Activated T-helper 1 cell treated with anti-CD3 and anti-CD28 coated beads, Interleukin-2, amount 50 U/mL, for 16 hours (primary cell): ENCODE measurements at places on chromosomes 7 and 10.

GRCh38 chr7:137958470-137959431 lies 43.1 kb downstream of the CREB3L2 start:
- DNase-seq, result no peak

- no peak for DNase-seq
These were observed 253.7 kb downstream of the GLRX3 start for GRCh38 chr10:130389906-130390305.

GRCh38 chr7:2008101-2008935 lies 224.4 kb downstream of the MAD1L1 start:
- no peak for DNase-seq

- no peak for DNase-seq
These were observed 39.2 kb upstream of the MBL2 start for GRCh38 chr10:52811776-52812175.

GRCh38 chr7:46072722-46073121 lies 151.7 kb upstream of the IGFBP3 start:
- DNase-seq, result no peak

DNA sequence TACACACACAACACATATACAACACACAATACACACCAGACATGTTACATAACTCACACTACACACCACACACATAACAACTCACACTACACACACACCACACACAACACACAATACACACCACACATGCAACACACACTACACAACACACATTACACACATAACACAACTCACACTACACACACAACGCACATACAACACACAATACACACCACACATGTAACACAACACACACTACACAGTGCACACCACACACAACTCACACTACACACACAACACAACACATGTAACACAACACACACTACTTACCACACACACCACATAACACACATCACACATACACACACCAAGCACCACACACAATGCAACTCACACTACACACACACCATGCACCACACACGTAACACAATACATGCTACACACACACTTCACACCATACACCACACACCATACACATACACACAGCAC lies 166.5 kb downstream of the KCNMA1 start:
- DNase-seq, result no peak

GRCh38 chr7:52547308-52547910 lies 488.0 kb upstream of the POM121L12 start:
- no peak for DNase-seq

DNA sequence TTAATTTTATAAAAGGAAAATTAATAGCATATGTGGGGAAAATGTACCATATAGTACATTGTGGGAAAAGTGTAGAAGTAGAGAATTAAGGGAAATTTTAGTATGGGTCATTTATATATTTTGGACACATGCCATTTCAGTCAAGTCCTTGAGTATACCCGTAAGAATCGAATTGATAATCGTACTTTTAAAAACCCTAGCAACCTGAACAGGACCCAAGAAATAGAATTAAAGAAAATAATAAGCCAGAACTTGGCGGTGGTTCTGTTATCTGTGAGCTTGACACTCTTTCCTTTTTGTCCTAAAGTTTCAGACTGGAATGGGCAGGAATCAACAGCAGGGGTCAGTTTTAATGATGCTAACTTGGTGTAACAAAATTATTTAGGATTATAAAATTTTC lies 221.0 kb downstream of the CDK14 start:
- no peak for DNase-seq

GRCh38 chr7:9148687-9149086 lies 715.3 kb downstream of the NXPH1 start:
- DNase-seq, result no peak

DNA sequence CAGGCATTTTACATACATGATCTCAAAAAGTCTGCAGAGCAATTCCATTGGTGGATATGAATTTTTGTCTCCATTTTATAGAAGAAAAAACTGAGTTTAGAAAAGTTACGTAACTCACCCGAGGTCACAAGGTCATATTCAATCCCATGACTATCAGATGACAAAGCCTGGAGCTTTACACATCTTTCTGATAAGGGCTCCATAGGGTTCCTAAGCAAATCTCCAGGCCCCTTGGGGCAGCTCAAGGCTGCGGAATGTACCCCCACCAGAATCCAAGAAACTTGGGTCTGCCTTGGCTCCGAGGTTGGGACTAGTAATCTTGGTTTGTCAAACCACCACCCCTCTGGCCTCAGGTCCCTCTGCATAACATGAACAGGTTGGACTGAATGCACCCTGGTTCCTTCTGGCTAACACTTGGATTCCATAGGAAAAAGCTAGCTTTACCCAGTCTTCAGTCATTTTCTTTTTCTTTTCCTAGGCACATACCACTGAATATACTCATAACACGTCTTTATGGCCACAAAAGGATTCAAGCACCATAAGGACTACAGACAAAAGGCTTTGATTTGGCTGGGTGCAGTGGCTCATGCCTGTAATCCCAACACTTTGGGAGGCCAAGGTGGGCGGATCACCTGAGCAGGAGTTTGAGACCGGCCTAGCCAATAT lies 55.5 kb downstream of the PIP4K2A start:
- no peak for DNase-seq

- no peak for DNase-seq
These were observed 27.0 kb downstream of the IMMP2L start for GRCh38 chr7:111535142-111535870.

DNA sequence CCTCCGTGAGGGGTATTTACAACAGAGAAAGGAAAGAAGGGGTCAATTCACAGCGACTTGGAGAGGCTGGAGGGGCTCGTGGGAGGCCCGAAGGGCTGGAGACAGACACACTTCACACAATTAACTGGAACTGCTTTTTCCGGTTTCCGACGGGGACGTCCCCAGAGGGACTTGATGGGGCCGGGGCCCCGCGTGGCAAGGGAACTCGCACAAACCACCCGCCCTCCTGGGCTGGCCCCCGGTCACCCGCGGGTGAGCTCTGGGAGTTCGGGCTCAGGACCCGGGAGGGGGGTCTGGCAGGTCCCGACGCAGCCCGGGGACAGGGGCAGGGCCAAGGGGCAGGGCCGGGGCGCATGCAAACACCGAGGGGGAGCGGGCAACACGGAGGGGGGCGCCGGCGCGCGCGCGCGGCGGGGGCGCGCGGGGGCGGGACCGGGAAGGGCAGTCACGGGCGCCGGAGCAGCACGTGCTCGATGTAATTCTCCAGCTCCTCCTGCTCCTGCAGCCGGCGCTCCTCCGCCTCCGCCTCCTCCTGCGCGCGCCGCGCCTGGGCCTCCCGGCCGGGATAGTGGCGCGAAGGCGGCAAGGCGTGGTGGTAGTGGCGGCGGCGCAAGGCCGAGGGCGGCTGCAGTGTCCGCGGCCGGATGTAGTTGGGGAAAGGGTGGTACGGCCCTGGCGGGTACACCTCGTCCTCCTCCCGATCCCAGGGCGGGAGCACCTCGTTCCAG lies 2.7 kb downstream of the VGF start:
- DNase-seq, result no peak

DNA sequence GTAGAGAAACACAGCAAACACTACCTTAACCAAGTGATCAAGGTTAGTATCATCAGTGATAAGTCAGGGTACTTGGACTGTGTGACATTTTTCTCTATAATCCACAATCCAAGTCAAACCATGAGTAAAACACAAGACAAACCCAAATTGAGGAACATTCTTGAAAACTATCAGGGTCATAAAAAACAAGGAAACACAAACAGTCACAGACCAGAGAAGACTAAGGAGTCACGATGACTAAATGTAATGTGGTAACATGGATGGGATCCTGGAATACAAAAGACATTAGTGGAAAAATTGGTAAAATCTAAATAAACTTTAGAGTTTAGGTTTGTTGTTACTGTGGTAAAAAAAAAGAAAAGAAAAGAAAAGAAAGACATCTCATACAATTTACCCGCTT lies 103.8 kb downstream of the ARMH3 start:
- DNase-seq, result no peak

GRCh38 chr10:48481385-48481784 lies 123.5 kb downstream of the ARHGAP22 start:
- DNase-seq, result no peak

DNA sequence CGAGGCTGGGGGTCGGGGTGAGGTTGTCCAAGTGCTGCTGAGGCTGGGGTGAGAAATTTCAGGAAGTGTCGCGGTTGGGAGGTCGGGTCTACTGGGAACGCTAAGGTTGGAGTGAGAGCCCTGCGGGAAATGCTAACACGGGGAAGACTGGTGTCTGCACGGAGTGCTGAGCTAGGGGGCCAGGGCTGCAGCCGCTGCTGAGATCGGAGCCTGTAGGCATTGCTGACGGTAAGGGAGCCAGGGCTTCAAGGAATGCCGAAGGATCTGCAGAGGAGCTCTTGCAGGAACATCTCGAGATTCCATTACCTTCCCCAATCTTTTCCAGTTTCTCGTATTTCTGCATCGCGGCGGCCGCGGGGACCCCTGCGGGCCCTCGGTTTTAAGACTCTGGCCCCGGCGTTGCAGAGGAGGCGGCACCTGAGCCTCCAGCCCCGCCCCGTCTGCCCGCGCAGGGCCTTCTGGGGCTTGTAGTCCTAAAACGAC lies at the start of gene CDK5:
Gene CDK5 (minus strand): TSS at position 392 of the 483 bp plus-strand sequence. CDS start 49 bp downstream, at position 343.
- DNase-seq, result no peak

GRCh38 chr7:8125680-8126444 lies 136.1 kb downstream of the ICA1 start:
- peak; percentile 61 for DNase-seq

GRCh38 chr7:121023194-121023593 lies 34.7 kb downstream of the CPED1 start:
- no peak for DNase-seq

- no peak for DNase-seq
These were observed 484.8 kb upstream of the DPP6 start for GRCh38 chr7:153567426-153567825.

DNA sequence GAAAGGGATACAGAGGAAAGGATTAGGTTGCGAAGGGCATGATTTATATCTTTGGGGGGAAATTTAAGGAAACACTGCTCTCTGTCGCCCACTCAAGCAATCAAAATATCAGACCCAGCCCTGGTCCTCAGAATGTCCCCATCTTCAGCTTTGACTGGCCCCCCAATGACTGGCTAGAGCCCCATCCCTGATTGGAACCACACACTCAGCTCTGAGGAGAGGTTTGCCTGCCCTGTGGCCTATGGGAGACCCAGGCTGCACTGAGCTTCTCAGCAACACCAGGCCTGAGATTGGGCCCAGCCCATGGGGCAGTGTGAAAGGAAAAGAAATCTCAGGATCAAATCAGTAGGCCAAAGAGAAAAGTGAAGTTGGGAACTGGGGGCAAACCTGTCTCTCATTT lies 69.5 kb downstream of the ADCYAP1R1 start:
- no peak for DNase-seq

DNA sequence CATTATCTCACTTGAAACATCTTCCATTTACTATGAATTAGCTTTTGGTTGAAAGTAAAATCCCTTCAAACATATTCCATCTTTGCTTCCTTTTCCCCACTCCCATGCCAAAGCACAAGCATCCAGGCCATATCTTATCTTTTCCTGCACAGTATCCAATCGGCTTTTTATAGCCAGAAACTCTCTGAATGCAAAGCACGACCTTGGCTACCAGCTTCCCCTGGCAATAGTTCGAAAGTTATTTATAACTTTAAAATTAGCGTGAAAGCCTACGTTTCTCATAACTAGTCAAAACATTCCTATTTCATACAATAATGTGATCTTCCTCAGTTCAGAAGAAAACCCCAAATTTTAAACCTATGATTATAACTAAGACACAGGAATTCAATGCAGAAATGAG lies 440 bp downstream of the CTNNA3 start:
- DNase-seq, result no peak

DNA sequence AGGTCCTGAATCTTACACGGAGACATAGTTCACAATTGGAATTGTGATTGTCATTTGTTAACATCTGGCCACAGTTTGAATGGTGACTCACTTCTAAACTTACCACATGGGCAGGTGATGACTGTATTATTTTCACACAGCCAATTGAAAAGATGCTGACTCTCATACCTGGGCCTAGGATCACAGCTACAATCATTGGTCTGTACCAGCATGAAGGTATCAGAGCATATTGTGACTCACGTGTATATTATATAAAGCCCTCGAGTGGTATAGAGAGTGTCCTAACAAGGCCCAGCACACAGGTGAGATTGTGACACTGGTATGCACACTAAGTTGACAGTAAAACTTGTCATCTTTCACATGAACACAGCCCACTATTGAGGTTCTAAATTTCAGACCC lies 9.4 kb upstream of the ZNF107 start:
- DNase-seq, result no peak

- no peak for DNase-seq
These were observed 69.1 kb downstream of the MEST start for GRCh38 chr7:130560972-130561371.

- no peak for DNase-seq
These were observed 178.3 kb downstream of the SKIDA1 start for GRCh38 chr10:21347043-21347784.

DNA sequence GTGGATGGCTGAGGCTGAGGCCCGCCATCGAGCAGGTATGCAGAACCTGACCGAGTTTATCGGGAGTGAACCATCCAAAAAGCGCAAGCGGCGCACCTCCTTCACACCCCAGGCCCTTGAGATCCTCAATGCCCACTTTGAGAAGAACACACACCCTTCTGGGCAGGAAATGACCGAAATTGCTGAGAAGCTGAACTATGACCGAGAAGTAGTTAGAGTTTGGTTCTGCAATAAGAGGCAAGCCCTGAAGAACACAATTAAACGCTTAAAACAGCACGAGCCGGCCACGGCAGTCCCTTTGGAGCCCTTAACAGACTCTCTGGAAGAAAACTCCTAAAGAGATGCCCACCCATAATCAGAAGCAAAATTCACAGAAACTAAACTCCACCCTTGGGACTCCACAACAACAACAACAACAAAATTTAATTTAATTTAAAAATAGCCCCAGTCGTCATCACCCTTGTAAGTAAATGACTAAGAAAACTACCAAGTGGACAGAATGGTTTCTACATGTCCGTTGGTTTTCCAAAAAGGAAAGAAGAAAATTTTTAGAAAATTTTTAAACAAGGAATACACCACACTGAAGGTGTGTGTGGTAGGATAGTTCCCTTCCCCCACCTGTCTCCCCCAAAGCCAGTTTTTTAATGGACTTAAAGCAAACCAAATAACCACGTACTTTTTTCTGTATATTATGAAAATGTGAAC lies 101.7 kb upstream of the YAE1 start:
- no peak for DNase-seq

DNA sequence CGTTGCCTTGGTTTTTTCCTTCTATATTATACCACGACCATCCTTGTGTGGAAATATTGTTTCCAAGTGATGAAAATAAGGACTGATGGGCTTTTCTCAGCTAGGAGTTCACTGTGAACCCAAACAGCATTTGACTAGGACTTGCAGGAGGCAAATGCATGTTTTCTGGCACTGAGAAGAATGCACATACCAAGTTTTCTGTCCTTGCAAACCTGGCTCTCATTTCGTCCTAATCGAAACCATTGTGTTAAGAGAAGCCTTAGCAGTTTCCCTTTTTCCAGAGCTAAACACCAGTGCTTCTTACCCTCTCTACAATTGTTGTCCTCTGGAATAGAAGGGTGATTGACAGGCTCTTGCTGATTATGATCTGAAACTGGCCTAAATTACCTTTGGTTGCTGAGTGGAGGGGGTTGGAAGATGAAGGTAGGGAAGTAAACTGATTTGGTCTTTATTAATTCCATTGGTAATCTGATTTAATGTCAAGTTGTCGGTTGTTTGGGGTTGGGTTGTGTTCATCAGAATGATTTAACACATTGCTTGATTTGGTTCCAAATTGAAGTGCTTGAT lies 33.1 kb upstream of the ELMO1 start:
- DNase-seq, result no peak

GRCh38 chr7:12815426-12815825 lies 128.0 kb downstream of the ARL4A start:
- DNase-seq, result no peak
